ENCODE measurements at places on chromosomes 1 and 21.
A peak's percentile ranks its signal among the peaks of the same experiment; 100 is the strongest.

- DNase-seq, result no peak
These were observed 280.1 kb downstream of the PTPRC start for GRCh38 chr1:198918920-198919319.

- DNase-seq, result no peak
These were observed 4.9 kb downstream of the KLHL21 start for GRCh38 chr1:6597777-6598131.

- DNase-seq, result peak; percentile 97
These were observed 5.1 kb downstream of the ZC3H12A start for GRCh38 chr1:37479255-37480124.

DNA sequence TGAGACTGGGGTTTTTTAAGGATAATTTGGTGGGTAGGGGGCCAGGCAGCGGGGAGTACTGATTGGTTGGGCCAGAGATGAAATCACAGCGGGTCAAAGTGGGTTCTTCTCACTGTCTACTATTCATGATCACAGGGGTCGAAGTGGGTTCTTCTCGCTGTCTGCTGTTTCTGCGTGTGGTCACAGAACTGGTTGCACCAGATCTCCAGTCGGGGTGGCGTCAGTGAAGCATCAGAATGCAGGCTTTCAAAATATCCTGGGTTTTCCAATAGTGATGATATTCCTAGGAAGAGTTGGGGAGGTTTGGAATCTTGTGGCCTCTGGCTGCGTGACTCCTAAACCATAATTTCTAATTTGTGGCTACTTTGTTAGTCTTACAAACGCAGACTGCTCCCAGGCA is 45.1 kb downstream of the TRPM2 start:
- no peak for DNase-seq

- peak; percentile 36 for DNase-seq
These were observed 249.4 kb downstream of the PLPP3 start for GRCh38 chr1:56329970-56330369.

DNA sequence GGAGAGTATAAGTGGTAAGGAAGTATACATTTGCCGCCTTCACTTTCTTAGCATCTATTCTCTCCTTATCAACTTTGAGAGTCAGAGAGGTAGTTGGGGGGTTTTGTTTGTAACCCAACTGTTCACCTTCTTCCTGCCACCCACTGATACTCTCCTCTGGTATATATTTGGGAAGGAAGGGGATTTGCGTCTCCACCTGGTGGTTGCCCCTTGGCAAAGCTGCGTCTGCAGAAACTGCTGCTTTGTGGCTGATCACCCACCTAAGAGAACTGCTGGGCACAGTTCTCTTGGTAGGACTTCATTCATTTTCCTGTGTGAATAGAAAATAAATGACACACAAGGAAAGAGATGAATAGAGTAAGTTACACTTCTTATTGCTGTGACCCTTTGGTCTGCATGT is 87.0 kb downstream of the SYT14 start:
- DNase-seq, result no peak

DNA sequence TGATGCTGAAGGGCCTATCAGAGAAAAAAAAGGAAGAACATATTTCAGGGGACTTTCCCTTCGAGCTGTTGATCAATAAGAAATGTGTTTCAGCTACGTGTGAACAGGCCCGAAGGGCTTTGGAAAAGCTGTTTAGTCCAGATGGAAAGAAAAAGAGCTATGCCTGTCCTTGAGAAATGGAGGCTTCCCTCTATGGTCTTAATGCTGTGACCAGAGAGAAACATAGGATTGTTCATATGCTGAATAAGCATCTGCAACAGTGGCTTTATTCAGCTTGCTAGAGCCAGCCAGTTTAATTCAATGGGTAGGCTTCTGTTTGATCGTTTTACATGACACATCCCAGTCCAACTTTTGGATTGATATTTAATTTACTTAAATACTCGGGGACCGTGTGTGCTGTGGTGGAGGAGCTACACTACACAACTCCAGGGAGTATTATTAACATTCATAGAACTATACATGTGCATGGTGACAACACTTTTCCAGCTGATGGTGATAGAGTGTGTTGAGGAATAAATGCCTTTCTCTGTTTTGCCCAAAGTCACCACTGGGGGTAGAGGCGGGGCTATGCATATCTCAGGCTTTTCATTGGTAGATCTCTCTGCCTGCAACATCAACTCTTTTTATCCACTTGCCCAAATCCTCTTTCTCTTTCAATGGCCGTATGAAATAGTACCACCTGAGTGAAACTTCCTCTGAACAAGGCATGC is 106.7 kb upstream of the C8B start:
- no peak for DNase-seq

DNA sequence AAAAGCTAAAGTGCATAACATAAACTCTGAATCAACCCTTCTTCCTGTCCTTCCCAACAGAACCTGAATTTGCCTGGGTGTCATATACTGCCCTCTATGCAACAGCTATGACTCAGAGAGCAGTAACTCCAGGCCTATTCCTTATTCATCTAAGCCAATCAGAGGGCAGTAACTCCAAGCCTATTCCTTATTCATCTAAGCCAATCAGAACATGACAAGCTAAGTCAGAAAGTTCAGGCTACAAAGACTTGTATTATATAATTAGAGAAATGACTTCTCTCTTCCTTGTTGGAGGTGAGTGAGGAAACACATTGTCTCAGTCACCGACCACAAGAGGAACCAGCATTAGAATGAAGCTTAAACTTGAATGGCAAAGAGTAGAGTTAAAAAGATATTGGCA is 26.2 kb upstream of the TADA1 start:
- peak; percentile 89 for DNase-seq

DNA sequence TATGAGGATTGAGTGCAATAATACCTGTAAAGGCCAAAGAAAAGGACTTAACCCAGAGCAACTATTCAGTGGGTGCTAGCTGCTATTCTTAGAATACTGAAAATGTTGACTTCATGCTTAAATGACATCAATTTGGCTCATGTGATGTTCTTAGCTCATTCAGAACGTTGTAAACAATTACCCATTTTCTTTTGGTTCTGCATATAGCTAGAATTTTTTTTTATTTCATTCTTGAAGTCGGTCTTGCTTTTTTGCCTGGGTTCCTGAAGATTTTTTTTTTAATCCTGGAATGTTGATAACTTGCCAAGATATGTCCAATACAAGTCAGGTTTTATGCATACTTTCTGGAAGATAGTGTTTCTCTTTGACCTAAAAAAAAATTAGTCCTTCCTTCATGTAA is 772.0 kb downstream of the LTN1 start:
- no peak for DNase-seq

GRCh38 chr21:39097335-39097861 is 85.9 kb downstream of the PSMG1 start:
- no peak for DNase-seq

GRCh38 chr1:160101717-160102522 is 3.5 kb upstream of the IGSF8 start:
- DNase-seq, result no peak

GRCh38 chr21:43825242-43825935 is 36.0 kb downstream of the RRP1 start:
- no peak for DNase-seq

DNA sequence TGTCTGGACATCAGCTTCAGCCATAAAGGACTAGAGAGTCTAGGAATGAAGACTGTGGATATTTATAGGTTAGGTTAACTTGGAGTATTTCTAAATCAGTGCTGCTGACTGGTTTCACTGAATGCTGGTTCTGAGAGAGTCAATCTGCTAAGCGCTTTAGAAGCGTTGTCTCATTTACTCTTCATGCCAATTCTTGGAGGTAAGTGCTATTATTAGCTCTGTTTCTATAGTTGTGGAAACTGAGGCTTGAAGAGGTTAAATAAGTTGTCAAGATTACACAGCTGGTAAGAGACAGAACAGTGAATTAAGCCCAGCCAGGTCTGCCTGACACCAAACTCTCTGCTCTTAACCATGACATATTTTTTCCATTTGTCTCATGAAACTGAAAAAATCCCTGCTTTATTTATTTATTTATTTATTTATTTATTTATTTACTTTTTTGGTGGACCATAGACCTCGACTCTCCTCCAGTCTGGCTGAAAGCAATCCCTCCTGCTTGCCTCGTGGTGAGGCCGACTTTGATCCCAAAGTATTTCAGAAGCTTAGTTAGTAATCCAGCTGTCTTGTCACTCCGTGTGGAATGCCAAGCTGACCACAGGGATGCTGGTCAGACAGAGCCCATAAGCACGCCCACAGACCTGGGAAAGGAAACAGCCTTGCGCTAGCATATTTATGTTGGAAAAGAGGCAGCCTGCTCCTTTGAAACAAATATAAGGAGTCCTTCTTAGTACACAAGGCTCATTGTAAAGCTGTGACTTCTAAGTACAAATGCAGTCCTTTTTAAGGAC is 16.9 kb downstream of the NTMT2 start:
- no peak for DNase-seq

DNA sequence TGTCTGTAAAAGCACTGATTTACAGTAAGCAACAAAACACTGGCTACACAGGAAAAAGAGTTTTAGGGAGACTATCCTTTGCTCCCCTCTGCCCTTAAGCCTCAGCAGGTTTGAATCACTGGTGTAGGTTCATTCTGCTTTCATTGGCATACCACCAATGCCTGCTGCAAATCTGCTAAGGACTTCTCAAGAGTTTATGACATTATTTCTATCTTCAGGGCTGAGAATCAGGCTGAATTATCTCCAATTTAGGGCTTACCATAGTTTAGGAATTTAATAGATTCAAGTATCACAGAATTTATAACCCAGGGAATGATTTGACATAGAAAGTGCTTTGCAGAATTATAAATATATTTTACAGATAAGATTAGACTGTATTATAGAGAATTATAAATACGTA is 6.7 kb upstream of the ZBTB18 start:
- no peak for DNase-seq

DNA sequence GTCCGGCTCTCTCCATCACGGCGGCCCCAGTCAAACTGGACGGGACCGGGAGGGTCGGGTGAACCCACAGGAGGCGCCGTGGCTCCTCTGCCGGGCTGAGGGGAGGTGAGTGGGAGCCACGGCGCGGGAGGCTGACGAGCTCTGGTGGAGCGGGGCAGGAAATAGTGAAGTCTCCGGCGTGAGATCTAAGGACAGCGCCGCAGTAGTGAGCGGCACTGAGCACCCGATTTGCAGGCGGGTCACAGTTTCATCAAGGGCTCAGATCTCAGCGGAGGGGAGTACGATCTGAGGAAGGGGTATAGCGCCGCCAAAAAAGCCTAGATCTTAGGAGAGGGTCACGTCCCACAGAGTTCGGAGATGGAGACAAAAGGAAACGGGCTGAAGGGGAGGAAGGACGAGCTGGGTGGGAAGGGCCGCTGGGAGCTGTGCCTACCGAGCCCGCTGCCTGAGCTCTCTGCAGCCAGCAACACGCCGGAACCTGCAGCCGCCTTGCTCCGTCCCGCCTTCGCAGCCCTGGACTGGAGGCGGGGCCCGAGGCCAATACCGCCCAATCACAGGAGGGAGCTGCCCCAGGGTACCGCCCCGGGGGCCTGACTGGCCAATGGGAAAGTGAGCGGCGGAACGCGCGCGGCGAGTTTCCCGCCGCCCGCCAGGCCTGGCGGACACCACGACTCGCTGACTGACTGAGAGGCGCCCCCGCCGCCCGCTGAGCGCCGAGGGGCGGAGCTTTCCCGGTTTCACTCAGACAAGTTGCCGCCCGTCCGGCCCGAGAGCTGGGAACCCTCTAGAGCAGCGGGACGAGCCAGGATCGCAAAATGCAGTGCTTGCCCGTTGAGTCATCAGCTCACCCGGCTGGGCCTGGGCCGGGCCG is 1.9 kb downstream of the SFN start:
- DNase-seq, result peak; percentile 95

DNA sequence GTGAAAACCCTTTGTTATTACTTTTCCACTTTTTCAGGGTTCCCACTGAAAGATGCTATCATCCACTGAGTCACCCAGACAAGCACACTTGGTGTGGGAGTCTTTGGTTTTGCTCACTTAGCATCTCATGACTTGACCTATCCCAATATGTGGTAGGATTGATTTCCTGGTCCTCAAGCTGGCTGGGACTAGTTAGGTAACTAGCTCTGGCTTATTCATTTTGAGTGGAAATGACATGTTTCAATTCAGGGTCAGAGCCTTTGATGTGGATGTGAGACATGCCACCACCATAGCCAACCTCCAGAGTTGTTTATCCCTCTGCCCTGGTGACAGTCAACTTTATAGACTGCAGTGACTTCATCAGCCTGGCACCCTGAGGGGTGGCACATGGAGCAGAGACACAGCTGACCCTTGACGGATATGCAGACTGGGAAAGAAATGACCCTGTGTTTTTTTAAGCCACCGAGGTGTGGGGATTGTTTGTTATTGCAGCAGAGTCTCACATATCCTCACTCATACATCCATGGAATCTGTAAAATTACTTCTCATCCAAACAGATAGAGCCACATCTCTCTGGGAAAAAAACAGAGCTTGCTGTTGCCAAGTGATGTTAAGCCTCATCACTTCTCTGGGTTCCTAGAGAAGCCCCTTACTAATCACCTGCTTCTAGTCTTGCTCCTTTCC is 699.9 kb downstream of the MATN1 start:
- no peak for DNase-seq

GRCh38 chr1:3418600-3418999 is 35.9 kb upstream of the ARHGEF16 start:
- DNase-seq, result no peak

GRCh38 chr1:28122183-28122582 is 33.8 kb upstream of the EYA3 start:
- no peak for DNase-seq

DNA sequence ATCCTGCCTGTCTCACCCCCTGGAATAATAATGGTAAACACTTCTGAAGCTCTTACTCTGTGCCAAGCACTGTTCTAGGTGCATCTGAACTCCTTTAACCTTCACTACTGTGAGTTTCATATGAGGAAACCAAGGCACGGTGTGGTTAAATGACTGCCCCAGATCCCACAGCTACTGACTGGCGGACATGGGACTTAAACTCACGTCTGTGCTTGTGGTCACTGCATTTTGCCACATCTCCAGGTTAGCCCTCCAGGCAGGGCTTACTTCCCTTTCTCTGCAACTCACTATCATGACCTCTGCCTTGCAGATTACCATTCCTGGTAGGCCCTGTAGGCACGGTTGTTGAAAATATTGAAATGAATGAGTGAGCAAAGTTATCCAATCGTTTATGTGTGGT is 83.4 kb downstream of the ADSS2 start:
- DNase-seq, result peak; percentile 47

DNA sequence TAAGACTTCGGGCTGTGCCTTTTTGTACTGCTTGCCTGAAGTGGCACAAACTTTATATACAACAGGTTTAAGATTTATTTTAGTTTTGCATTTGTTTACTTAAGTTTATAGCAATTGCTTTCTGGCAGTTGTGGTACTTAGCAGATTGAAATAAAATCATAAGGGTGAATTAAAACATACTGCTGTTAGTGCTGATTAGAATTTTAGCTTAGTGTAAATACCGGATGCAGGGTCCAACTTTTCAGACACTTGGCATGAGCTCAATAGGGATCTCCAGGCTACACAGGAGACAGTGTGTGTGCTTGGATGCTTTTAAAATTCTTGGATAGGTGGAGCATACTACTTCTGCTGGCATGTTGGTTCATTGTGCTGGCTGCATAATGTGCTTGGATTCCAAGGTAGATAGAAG is 159.6 kb downstream of the NFIA start:
- DNase-seq, result no peak

- no peak for DNase-seq
These were observed 803.2 kb downstream of the PLA2G4A start for GRCh38 chr1:187631984-187632383.
